ENCODE measurements at places on chromosomes 11 and 22. TPM values are rescaled to one million over a fixed set of nuclear protein-coding genes. Genes with fewer than 3 reads are reported as not detected.
A peak's percentile ranks its signal among the peaks of the same experiment; 100 is the strongest.

The OVCH2 gene
- total RNA-seq = not detected

The DLG2 gene
- 1.1 TPM for total RNA-seq

The SMDT1 gene
- 61.2 TPM for total RNA-seq

The NPAS4 gene
- total RNA-seq = not detected

The ZDHHC13 gene
- 50.1 TPM for total RNA-seq

The VSTM5 gene
- not detected for total RNA-seq

The ROM1 gene
- total RNA-seq = 8.8 TPM

- DNase-seq = no peak
These were observed 33.0 kb downstream of the SAMM50 start for GRCh38 chr22:43988116-43988820.

- no peak for DNase-seq
These were observed 318.5 kb downstream of the JRKL start for GRCh38 chr11:96708219-96708878.

DNA sequence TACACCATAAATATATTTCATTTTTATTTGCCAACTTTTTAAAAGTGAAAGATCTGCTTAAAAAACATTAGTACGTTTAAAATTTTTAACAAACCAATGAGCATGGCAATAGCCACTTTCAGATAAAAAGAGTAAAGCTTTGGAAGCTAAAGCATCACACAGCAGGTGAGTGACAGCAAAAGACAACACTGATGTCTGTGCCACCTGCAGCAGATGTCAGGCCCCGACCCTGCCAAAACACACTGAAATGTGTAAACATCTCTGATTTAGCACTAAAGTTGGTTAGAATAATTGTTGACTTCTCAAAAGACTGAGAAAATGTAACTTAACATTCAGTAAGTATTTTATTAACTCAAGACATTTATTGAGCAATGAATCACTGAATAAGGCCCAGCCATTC lies 232.9 kb downstream of the DLG2 start:
- no peak for DNase-seq

- peak; percentile 43 for DNase-seq
These were observed 48.5 kb upstream of the PRDM11 start for GRCh38 chr11:45097721-45098493.

GRCh38 chr11:46641639-46642038 lies 24.3 kb downstream of the ATG13 start:
- no peak for DNase-seq

DNA sequence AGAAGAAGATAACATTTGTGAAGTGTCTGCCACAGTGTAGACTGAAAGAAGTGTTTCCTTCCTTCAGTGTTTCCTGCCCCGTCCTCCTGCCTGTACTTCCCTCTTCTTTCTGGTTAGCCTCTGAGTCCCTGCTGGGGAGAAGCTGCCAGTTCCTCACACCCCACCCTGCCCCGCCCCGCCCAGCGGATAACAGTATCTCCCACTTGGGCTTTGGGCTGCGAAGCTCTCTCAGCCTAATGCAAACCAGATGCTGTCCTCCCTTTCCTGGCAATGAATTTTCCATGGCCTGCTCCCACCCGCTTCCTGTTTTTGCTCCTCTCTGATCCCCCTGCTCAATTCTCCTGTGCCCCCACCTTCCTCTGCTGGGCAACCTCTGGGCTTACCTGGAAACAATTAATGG lies 5.2 kb upstream of the RAB3IL1 start:
- DNase-seq = no peak

DNA sequence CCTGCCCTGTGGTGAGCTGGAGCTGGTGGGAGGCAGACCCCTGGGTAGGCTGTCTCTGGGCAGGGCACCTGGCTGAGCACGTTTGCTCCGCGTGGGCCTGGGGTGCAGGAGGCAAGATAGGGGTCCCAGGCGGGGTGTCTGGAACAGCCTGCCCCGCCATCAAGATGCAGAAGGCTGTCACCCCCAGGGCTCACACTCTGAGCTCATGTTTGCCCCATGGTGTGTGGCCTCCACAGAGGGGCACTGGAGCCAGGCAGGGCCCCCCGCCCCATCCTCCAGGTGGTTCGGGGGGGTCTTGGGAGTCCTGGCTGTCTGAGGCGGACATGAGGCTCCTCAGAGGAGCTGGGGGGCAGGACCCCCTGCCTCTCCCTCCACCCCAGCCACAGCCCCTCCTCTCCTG lies 28.9 kb upstream of the CARS1 start:
- no peak for DNase-seq

DNA sequence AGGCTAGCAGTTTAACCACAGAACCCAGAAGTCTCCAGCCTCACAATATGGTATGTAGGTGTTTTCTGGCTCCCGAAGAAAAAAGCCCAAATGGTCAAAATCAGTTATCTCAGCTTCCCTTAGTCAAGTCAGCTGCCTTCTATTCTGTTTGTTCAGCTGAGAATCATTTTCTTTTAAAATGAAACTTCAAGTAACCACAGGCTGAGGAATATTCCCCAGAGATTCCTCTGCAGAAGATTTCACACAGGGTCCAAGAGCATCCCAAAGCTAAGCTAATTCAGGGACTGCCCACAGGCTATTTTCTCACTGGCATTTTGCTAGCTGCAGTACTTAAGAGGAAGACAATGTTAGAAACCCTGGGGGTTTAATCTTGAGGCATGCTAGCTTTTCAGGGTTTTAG lies 977.0 kb upstream of the CHORDC1 start:
- no peak for DNase-seq

DNA sequence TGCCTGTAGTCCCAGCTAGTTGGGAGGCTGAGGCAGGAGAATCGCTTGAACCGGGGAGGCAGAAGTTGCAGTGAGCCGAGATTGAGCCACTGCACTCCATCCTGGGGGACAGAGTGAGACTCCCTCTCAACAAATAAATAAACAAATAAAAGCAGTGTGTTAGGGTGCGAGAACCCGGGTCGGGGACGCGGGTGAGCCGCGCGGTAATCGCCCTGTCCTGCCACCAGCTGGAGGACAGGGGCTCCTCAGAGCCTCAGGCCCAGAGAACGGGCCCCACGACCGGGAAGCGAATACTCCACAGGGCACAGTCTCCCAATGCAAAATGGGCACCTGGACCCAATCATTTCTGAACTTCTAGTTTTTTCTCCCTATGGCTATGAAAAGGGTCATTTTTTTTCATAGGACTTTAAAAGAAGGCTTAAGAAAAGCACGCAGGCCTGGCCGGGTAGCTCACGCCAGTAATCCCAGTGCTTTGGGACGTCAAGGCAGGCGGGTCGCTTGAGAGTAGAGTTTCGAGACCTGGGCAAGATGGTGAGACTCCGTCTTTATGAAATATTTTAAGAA lies 744 bp upstream of the MCM5 start:
- DNase-seq = no peak

GRCh38 chr11:22244986-22245592 lies 52.2 kb downstream of the ANO5 start:
- DNase-seq = peak; percentile 36

DNA sequence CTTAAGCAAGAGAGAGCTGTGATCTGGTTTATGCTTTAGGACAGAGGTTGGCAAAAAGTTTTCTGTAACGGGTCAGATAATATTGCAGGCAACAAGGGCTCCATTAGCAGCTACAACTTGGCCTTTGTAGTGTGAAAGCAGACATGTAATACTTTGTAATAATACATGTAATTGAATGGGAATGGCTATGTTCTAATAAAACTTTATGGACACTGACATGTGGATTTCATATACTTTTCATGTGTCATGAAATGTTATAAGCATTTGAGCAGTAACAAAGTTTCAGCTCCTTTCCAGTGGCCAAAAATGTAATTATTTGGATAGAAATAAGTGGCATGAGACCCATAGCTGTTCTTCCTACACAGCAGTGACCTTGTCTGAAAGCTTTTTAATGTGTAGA lies 3.1 kb downstream of the DYNC2H1 start:
- no peak for DNase-seq

- no peak for DNase-seq
These were observed 43.6 kb downstream of the TMEM135 start for GRCh38 chr11:87081358-87081757.

DNA sequence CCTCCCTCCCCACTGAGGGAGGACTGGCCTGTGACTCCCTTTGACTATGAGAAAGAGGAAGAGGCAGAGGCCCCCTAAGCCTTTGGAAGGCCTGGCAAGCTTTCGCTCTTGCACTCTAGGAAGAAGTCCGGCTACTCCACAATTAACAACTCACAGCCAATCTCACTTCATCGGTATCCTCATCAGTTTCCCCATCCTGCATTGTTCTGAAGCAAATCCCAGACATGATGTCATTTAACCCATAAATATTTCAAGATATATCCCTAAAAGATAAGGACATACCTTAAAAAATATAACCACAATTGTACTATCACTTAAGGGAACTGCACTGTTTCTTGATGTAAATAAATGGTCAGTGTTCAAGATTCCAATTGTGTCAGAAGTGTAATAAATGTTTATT lies 63.1 kb downstream of the CWC15 start:
- DNase-seq = peak; percentile 60

DNA sequence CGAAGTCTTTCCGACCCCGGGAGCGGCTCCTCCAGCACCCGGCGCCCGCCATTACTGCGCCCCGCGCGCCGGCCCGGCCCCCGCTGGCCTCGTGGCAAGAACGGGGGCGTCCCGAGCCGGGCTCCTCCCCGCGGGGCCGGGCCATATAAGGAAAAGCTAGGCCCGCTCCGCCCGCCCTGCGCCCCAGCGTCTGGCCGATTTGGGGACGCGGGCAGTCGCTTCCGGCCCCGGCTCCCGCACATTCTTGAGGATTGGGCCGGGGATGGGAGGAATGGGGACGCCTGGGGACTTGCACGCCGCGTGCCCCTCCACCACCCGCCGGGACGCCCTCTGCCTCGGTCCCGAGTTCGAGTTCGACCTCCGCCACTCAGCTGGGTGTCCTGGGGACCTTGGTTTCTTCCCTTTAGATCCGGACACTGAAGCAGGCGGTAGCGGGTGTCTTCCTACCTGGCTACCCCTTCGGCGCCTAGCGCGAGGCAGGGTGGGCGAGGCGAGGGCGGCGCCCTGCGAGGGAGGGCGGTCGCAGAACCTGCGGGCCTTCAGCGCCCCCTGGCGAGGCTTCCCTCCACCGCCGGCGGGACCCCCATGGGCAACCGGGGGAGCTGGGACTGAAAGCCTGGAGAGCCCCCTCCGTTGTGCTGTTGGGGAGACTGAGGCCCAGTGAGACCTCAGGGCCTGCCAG lies 3.8 kb downstream of the SMTN start:
- DNase-seq = peak; percentile 71

DNA sequence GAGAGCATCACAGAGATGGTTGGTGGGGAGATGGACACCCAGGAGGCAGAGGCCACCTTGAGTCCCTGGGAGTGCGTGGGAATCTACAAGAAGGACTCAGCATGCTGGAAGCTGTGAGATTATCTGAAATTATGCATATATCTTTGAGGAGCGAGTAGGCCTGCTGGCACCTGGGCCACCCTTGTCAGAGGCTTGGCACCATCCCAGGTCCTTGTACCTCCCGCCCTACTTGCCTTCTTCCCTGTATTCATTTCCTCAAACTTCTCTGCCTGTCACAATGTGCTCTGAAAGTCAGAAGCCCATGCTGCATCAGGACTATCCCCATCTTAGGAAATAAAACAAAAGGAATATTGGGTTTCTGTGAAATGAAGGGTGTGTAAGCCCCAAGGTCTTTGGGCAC lies 133.0 kb upstream of the CSNK2A3 start:
- no peak for DNase-seq

GRCh38 chr11:2221591-2221990 lies 48.8 kb downstream of the ASCL2 start:
- DNase-seq = no peak

DNA sequence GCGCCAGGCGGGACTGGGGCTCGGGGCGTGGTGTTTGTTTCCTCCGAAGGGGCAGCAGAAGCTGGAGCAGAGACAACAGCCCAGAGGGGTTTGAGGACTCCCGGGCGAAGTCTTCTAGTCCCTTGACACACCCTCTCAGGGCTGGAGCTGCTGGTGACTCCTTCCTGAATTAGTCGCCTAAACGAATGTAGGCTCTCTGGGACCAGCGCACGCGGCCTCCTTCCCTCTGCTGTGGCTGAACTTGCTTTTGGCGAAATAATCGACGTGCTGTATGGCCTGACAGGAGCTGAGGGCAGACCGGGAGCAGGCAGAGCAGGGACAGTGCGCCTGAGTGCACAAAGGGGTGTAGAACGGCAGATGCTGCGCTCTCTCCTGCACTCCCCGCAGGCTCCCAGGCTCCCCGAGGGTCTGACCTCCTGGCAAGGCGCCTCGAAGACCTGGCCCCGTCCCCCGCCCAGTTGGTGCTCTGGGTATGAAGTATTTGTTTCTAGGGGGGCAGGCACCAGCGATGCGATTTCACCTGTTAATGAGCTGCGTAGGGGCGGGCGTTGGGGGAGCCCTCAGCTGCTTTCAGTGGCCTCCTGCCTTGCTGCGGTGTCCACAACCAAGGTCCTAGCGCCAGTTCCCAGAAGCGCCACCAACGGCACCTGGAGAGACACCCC lies 5.3 kb downstream of the SLC17A6 start:
- DNase-seq = no peak

DNA sequence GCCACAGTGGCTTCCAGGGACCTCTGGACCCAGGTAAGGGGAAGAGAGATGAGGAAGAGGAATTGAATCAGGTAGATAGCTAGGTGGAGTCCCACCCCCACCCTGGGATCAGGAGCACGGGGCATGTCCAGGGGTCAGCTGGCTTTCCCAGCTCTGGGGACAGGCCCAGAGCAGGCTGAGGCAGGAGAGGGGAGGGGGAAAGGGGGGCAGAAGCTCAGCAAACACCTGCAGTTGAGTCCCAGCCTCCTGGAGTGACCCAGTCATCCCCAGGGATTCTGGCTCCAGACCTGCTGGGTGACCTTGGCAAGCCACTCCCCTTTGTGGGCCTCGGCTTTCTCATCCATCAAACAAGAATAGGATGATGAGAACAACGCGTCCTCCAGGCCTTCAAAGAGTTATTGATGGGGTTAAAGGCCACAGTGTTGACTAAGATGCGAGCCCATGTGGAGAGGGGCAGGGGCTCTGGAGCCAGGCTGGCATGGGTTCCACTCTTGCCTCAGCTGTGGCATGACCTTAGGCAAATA lies 16.0 kb downstream of the STARD10 start:
- DNase-seq = no peak

- no peak for DNase-seq
These were observed 90.5 kb downstream of the BMAL1 start for GRCh38 chr11:13368041-13368446.

- no peak for DNase-seq
These were observed 3.9 kb downstream of the CD151 start for GRCh38 chr11:836700-837099.

DNA sequence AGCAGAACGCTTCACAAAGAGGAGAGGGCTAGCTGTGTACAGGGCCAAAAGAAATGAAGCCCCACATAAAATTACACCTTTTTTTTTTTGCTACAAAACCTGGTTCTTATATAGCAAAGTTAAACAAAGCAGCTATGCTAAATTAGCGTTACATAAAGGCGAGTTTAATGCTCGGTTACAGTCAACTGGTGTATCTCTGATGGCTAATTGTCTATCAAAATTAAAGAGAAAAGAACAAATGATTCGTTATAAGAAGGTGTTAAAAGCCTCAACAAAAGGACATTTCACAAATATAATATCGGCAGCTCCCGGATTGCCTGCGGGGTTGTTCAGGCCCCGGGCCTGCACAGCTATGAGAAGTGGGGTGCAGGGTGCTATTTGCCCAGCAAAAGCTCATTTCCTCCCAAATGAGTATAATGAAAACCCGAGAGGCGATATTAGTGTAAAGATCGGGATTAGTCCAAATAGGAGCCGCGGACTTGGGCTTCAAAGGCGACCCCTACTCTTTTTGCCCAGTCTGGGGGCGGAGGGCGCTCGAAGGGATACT lies 13.3 kb upstream of the PAX6 start:
- no peak for DNase-seq
